ENCODE measurements at places on chromosomes 7 and 10. TPM values are rescaled to one million over a fixed set of nuclear protein-coding genes. Genes with fewer than 3 reads are reported as not detected.

The TFEC gene
- total RNA-seq = 1.2 TPM

The AGR3 gene
- total RNA-seq = not detected

GRCh38 chr10:91162495-91163268, 57.8 kb upstream of the PCGF5 start:
- peak; percentile 69 for DNase-seq

DNA sequence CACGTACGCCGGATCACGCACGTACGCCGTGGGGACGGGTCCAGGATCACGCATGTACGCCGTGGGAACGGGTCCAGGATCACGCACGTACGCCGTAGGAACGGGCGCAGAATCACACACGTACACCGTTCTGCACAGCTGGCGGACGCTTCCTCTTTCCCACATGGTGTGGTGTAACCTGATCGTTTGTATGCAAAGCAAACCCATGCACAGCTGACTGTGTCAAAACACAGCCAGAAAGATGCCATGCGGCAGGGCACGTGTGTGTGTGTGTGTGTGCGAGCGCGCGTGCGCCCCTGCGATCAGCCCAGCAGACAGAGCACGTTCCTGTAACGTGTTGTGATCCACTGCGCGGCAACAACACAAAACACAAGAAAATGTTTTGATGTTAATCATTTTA, 573.6 kb downstream of the DNAJB6 start:
- DNase-seq = no peak

DNA sequence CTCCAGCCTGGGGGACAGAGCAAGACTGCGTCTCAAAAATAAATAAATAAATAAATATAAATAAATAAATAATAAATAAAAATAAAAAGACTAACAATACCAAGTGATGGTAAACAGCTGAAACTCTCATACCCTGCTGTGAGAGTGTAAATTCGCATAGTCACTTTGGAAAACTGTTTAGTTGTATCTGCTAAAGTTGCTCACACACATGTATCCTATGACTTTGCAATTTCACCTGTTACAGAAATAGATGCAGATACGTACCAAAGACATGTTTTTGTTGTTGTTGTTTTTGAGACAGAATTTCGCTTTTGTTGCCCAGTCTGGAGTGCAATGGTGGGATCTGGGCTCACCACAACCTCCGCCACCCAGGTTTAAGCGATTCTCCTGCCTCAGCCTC, 135.7 kb downstream of the IDE start:
- DNase-seq = no peak

DNA sequence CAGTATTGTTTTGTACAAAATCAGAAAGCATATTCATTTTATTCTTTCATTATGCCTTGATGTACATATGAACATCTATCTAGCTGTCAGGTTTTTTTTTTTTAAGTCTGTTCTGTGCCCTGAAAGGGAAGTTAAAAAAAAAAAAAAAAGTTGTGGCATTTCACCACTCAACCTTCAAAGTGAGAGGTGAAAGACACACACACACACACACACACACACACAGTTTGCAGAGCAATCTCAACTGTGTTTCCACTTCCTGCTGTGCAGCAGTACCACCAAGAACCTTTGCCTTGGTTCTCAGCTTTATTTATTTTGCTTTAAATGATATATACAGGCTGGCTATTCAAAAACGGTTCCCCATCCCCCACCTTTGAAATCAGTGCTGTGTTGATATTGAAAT, 955.6 kb downstream of the GATA3 start:
- no peak for DNase-seq

GRCh38 chr7:51357821-51358220, 41.2 kb upstream of the COBL start:
- DNase-seq = no peak

DNA sequence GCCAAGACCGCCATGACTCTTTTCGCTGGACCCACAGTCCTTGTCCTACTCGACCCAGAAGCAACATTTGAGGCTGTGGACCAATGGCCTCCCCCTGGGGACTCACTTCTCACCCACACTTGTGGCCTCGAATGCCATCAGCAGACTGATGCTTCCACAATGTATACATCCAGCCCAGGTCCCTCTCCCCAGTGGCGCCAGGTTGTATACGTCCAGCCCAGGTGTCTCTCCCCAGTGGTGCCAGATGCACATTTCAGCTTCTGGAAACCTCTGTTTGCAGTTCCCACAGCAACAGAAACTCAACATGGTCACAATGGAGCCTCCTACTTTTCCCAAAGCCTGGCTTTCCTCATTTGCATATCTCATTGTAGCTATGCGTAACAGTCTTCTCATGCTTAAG, 210.5 kb upstream of the RNF32 start:
- no peak for DNase-seq

- DNase-seq = no peak
These were observed 253.3 kb downstream of the PLXNA4 start for GRCh38 chr7:132322970-132323369.

- DNase-seq = no peak
These were observed 54.0 kb downstream of the RAPGEF5 start for GRCh38 chr7:22302951-22303423.
